RPMI8226 (cell line): ENCODE measurements at places on chromosomes 7 and 10.

- no peak for DNase-seq
These were observed 8.7 kb downstream of the FGFR2 start for GRCh38 chr10:121589553-121589952.

- no peak for DNase-seq
These were observed 99.0 kb upstream of the NMT2 start for GRCh38 chr10:15267496-15267895.

DNA sequence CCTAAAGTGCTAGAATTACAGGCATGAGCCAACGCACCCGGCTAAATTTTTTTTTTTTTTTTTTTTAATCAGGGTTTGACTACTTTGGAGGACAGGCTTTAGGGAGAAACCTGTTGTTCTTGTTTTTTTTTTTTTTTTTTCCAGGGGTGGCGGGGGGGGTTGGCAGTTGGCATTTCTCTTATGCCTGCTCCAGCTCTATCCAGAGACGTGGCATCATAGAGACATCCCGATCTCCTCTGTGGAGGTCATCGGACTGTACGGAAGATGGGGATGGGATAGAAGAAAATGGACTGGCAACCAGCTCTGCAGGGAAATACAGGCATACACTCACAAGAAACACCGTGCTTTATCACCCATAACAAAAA, 130.8 kb downstream of the PRPF18 start:
- no peak for DNase-seq

DNA sequence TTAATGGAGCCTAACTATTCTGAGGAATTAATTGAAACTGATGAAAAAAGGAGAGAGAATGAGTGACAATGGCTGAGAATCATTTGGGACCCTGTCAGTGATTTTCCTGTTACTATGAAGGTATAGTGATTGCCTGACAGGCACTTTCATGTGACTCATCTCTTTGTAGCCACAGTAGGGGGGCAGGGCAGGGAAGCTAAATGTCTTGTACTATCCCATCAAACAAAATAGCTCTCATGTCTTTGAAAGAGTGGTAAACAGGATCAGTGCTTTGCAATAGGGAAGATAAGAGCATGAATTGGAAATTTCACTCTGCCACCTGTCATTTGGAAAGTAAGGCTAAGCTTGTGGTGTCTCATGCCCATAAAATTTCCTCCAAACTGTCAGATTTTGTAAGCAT, 94.5 kb upstream of the GSDME start:
- no peak for DNase-seq

GRCh38 chr10:110643035-110643652, 992 bp upstream of the RBM20 start:
- no peak for DNase-seq

DNA sequence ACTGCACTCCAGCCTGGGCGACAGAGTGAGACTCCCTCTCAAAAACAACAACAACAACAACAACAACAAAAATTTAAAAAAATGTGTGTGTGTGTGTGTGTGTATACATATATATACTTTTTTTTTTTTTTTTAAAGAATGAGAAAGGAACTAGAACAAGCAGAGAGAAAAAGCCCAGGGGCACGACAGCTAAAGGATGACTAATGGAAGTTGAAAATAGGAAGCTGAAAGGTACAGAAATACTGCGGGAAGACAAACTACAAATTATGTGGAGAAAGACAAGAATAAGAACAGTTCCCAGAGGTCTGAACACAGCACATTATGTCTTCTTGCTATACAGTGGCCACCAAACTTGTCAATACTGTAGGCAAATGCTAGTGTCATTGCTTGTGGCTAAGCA, 141.9 kb upstream of the PRSS1 start:
- no peak for DNase-seq

GRCh38 chr10:95408983-95409873, 118.4 kb upstream of the PDLIM1 start:
- DNase-seq: no peak

- no peak for DNase-seq
These were observed 534.5 kb downstream of the TNS3 start for GRCh38 chr7:47047384-47047783.

DNA sequence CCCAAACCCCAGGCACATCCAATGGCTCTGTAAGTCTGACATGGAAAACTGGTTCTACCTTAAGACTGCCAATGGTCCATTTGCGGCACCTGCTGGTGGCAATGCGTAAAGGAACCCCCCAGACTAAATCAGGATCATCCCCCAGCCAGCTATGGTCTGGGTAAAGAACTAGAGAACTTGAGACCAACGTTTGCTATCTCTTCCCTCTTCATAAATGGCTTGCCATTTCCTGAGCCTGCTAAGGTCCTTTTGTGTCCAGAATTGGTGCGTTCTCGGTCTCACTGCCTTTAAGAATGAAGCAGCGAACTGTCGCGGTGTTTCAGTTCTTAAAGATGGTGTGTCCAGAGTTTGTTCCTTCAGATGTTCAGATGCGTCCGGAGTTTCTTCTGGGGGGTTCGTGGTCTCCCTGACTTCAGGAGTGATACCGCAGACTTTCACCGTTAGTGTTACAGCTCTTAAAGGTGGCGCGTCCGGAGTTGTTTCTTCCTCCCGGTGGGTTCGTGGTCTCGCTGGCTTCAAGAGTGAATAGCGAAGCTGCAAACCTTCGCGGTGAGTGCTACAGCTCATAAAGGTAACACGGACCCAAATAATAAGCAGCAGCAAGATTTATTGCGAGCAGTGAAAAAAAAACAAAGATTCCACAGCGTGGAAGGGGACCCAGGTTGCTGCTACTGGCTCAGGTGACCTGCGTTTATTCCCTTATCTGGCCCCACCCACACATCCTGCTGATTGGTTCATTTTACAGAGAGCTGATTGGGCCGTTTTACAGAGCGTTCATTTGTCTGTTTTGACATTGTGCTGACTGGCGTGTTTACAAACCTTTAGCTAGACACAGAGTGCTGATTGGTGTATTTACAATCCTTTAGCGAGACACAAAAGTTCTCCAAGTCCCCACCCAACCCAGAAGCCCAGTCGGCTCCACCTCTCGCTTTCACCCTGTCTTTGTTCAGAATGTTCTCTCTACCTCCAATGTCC, 95.4 kb downstream of the ELMO1 start:
- DNase-seq: peak; percentile 68

GRCh38 chr7:28383975-28384374, 28.3 kb upstream of the CREB5 start:
- no peak for DNase-seq

- peak; percentile 70 for DNase-seq
These were observed 238.9 kb downstream of the CAMK1D start for GRCh38 chr10:12588091-12588860.
